Left lobe of liver (tissue), 2 donors: ENCODE measurements at places on chromosomes 1 and 21.
A peak's percentile ranks its signal among the peaks of the same experiment; 100 is the strongest.

GRCh38 chr1:246035060-246035541 is 472.0 kb downstream of the SMYD3 start:
- DNase-seq = no peak

GRCh38 chr1:28171246-28171645 is 5.2 kb downstream of the PTAFR start:
- no peak for DNase-seq

DNA sequence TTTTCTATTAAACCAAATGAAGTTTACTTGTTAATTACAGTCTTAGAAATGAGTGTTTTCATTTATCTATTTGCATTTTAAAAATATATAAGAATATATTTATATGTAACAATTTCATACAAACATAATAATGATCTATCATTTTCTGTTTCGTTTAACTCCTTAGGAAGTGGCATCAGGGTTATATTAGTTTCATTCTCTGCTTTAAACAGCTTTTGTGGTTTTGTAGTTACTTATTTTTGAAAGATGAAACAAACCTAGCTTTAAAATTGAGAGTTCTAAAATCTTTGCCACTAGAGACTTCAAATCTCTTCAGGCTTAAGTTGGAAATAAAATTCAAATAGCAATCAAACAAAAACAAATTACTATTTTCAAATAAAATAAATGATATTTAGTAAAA is 2110.6 kb downstream of the MRPL39 start:
- no peak for DNase-seq

DNA sequence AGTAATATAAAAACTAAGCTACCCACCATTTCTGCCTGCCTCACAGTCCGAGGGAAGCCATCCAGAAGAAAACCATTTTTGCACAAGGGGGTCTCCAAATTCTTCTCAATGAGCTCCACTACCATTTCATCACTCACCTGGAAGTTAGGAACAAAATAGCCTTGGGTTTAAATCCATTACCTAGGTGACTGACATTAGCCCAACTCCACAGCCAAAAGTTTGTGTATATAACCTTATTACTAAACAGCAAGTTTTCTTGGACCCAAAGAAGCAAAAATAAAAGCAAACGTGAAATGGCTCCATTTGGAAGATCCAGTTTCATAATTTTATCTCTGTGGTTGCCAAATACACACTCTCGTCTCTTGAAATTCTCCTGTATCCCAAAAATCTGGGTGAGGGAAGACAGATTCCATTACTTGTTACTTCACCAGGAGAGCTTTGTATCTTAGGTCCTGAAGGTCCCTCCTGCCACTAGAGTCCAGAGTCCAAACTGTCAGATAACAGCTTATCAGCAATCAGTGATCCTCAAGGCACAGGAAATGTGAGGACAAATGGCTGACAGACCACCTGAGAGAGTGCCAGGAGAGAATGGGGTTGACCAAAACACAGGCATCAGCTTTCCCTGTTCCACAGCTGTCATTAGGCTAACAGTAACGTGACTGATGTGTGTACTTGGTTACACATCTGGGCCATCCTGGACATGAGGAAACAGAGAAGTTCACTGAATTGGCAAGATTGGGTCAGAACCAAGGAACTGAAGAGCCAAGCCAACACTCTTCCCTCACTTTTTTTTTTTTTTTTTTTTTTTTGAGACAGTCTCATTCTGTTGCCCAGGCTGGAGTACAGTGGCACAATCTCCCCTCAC is 14.9 kb downstream of the AK2 start:
- DNase-seq = no peak

GRCh38 chr21:45607909-45608295 is 35.6 kb upstream of the PCBP3 start:
- DNase-seq = peak; percentile 28

GRCh38 chr1:44854970-44855369 is 11.9 kb upstream of the PTCH2 start:
- no peak for DNase-seq

DNA sequence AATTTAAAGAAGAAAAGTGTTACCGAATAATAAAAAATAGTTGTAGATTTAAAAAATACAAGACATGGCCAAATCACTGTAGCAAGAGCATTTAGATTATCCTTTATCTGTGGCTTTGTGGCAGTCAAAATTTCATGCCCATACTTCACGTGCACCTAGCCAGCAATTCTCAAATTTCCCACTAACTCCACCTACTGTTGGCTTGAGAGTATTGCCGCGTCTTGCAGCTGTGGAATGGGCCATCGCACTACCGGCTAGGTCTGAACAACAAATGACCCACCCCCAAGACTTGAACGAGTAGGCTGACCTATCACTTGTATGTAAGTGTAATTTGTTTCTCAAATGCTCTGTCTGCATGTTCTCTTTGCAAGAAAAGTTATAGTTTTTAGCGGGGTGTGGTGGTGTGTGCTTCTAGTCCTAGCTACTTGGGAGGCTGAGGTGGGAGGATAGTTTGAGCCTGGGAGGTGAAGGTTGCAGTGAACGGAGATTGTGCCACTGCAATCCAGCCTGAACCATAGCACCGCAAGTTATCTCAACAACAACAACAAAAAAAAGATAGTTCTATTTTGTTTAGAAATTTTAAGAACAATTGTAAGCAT is 4.1 kb downstream of the KRTAP13-4 start:
- no peak for DNase-seq

DNA sequence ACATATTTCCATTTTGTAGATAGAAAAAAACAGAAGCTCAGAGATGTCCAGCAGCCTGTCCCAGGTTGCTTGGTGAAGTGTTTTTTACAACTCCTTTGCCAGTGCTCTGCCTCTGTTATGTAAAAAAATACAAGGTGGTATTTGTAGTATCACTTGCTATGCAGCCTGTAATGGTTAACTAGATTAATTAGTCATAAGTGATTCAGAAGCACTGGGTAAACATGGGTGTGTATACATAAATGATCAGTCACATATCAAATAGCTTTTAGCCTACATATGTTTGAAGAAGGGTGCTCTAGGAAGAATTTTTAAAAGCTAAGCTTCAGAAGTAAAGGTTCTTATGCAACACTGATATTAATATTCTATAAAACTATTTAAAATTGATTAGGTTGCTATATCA is 70.0 kb upstream of the MAGI3 start:
- DNase-seq = no peak

DNA sequence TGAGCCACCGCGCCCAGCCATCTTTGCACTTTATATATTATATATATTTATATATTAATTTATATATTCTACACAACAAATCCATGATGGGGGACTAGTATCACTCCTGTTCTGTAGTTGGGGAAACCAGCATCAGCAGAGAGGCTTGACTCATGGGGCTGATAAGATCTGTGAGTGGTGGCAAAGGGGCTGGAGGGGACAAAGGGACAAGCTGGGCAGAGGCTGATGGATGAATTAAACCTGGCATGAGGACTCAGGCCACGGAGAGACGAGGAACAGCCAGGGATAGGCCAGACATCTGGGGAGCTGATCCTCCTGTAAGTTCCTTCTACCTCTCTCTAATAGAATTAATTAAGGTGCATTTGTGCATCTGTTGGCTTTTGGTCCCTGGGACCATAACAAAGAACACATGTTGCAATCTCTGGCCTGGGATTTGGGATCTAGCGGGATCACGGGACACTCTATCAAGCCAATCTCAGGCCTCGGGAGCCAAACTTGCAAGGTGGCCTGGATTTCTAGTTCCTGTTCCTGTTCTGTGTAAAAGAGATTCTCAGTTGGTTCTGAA is 7.6 kb downstream of the CNR2 start:
- no peak for DNase-seq

DNA sequence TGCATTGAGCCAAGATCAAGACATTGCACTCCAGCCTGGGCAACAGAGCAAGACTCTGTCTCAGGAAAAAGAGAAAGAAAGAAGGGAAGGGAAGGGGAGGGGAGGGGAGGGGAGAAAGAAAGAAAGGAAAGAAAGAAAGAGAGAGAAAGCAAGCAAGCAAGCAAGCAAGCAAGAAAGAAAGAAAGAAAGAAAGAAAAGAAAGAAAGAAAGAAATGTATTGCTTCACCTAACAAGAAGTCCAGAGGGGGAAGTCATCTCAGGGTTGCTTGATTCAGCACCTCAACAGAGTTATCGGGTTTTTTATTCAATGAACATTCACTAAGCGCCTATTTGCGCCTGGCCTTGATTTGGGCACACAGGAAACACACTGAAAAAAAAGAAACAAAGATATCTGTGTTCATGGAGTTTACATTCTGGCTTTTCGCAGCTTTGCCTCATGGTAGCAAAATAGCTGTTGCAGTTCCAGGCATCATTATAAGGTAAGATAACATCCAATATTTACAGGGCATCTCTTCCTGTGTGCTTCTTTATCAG is 8.2 kb upstream of the RCSD1 start:
- no peak for DNase-seq

GRCh38 chr1:8251635-8252034 is 66.3 kb upstream of the SLC45A1 start:
- DNase-seq = no peak

DNA sequence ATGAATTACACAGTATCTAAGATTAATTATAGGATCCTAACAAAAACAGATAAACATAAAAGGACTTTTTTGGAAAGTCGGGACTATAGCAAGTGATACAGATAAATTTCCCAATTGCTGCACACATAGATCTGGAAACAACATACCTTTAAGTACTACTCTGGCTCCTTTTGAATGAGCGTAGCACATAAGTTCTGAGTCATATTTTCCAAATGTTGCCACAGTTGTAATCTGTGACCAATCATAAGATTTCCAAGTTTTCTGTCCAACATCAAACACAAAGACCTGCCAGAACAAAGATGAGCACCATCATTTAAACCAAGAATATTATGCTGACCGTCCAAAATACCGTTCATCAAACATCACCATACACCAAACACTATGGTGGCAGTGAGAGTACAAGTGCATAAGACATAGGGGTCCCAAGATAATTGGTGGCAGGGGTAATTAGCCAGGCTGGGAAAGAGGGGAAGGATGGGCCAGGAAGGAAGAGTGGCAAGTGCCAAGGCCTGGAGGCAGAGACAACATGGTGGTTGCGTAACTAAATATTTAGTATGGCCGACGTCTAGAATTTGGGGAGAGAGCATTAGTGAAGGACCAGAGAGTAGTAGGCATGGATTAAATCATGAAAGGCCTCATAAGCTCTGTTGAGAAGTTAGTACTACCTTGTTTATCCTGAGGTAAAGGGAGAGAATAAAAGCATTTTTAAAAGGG is 3.6 kb downstream of the CTBS start:
- DNase-seq = no peak

- no peak for DNase-seq
Measured at GRCh38 chr1:1940123-1940425, 21.0 kb upstream of the TMEM52 start.

- DNase-seq = no peak
Measured at GRCh38 chr1:59596432-59596831, 218.3 kb upstream of the HOOK1 start.

GRCh38 chr1:180863158-180863775 is 49.4 kb upstream of the KIAA1614 start:
- no peak for DNase-seq

- no peak for DNase-seq
Measured at GRCh38 chr1:221776495-221777301, 34.8 kb upstream of the DUSP10 start.

- DNase-seq = no peak
Measured at GRCh38 chr21:33007747-33008146, 18.0 kb upstream of the OLIG2 start.

DNA sequence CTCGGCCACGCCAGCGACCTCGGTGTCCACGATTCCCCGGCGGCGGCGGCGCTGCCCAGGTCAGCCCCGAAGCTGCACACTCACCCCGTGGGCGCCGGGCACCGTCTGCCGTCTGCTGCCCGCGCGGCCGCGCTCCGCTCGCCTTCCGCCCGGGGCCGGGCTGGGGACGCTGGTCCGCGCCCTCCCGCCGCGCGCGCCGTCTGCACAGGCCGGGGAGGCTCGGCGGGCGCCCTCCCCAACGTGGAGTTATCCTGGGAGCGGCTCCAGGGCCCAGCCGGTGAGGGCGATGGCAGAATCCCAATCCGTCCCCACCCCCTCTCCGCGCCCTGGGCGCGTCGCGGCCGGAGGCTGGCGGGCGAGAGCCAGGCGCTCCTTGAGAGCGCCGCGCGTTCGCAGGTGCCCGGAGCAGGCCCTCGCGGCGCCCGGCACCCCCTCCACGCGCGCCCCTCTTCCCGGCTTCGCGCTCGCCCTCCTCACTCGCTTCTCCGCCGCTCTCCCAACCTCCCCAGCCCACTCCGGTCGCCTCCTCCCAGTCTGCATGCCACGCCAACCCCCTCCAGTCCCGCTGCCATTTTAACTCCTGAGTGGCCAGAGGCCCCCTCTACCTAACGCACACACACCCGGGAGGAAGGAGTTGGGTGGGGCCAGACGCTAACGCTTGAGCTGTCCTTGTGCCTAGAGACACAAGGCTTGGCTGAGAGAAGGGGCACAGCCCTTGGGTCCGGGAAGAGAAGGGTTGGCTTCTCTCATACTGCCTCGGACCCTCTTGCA is at the start of gene LRRN2:
Gene LRRN2, minus strand, starts transcription at position 503 of the 771 bp plus-strand sequence. CDS start 65,746 bp downstream, outside the sequence.
- DNase-seq = no peak

DNA sequence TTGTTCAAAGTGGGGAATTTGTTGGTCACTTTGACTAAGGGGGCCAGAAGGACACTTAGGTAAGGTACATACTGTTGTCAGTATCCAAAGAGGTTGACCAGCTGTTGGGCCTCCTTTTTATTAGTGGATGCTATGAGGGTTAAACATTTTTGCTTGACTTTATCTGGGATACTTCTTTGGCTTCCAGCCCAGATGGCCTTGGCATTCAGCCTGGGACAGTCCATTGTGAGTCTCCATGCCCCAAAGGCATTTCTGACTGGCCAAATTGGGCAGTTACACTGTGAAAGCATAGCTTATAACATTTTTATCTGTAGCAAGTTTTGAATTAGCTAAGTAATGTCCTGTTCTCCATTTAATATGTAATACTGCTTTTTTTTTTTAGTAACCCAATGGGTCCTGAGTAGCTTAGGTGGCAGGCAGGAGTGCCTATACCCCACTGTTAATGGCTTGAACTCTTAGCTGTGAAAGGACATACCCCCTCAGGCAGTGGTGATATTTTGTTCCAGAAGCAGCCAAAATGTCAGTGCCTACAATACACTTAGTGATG is 35.4 kb upstream of the CD1D start:
- peak; percentile 63 for DNase-seq

DNA sequence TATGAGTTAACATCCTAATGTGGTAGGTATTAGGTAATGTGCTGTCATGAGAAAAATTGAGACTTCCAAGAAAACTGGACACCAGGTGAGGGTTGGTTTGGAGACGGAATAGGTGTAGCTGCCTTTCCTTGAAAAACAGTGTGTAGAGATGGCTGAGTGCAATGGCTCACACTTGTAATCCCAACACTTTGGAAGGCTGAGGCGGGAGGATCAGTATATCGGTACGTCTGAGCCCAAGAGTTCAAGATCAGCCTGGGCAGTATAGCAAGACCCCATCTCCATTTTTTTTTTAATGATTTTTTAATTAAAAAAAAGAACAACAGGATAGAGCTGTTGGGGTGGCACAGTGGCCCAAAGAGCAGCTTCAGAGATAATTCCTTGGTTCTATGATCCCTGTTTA is 6.8 kb upstream of the PPP1R8 start:
- no peak for DNase-seq

DNA sequence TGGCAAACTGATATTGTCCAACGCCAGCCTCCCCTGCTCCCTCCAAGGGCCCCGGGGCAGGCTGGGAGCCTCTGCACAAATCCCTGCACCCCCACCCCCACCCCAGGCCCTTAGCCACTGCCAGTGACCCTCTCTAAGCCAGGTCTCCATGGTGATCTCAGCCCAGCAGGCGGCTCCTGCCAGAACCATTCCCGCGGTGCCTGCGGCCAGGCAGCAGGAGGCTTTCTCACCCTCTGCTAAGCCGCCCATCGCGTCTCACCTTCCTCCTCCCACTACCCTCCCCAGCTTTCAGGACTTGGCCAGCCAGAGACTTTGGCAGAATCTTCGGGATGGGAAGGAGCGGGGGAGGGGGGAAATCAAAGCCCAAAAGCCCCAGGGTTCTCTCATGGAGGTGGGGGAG is 46.8 kb upstream of the WASF2 start:
- DNase-seq = no peak
